ENCODE measurements at places on chromosomes 13 and 19.

DNA sequence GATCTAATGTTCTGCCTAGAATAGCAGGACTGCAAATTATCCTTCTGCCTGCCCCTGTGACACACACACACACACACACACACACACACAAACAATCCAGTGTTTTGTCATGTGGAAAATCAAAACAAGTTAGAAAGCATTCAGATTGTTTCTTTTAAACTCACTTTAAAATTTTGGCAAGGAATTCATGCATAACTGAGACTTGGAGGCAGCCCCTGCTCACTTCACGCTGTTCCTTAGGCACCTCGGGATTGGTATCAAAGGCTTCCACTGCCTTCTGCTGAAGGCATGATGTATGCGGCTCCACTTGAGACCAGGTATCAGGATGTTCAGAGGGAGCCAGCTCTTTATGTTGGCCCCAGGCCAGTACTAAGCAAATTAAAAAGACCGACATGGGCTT is 158.7 kb downstream of the OXGR1 start:
- DNase-seq, result no peak

- no peak for DNase-seq
Measured at GRCh38 chr19:3535981-3536380, 3.0 kb upstream of the TEKTIP1 start.

DNA sequence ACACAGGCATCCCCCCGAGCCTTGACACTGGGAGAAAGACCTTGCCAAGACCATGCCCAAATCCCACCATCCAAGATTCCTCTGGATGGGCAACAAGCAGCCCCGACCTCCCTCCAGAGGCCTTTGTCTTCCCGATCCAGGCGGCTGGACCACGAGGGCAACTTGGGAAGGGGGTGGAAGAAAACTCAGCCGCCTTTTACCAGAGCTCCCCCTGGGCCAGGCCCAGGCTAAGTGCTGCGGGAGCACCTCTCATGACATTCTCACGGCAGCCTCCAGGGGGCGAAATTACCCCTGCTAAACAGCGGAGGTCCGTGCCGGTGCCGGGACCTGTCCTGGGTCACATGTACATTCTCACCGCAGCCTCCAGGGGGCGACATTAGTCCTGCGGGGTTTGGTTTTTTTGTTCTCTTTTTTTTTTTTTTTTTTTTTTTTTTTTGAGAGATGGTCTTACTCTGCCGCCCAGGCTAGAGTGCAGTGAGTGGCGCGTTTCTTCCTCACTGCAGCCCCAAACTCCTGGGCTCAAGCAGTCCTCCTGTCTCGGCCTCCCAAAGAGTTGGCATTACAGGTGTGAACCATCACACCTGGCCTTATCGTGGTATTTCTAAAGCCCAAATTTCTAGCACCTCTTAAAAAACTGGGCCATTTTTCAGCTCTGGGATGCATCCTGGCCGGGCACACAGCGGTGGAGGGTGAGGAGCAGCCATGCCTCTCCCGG is 2.1 kb upstream of the RSPH6A start:
- peak; percentile 72 for DNase-seq

GRCh38 chr19:37991841-37992248 is 84.8 kb downstream of the SIPA1L3 start:
- DNase-seq, result no peak

DNA sequence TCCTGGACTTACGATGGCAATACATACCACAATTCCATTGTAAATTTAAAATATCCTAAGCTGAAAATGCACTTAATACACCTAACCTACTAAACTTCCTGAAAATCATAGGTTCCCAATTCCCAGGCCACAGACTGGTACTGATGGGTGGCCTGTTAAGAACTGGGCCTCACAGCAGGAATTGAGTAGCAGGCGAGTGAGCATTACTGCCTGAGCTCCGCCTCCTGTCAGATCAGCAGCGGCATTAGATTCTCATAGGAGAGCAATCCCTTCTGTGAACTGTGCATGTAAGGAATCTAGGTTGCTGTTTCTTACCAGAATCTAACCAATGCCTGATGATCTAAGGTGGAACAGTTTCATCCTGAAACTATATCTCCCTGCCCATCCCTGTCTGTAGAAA is 1670.2 kb upstream of the PCDH20 start:
- DNase-seq, result no peak

DNA sequence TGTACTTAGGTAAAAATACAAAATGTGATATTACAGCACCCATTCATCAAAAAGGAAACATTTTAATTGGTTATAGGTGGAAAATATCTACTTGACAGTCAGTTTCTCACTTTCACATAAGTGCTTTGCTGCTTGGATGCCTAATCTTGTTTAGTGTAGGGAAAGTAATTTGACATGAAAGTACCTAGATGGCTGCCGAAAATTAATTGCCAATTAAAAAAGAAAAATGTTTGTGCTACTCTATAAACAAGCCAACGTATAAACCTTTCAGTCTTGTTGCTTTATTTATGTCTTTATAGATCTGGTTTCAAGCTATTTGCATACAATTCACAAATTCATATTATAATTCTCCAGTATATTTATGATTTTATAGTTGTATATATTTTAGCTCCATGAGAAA is 729.9 kb downstream of the DACH1 start:
- DNase-seq, result no peak

DNA sequence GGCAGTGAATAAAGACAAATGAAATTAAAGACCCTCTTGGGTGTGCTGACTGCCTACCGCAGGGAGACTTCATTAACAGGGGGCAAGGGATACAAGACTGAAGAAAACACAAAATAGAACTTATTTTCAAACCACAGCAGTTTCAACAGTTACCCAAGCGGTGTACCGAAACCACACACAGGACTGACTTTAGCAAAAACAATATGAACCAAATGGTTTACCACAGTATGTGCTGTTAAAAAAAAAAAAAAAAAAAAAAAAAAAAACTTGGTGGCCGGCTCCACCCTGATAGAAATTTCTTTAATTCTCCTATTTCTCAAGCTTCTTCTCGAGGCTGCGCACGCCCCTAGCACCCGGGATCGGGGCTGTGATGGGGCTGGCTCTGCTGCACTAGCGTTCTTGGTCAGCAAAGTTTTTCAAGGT is 42.6 kb downstream of the KLF2 start:
- DNase-seq, result no peak

GRCh38 chr13:29196409-29197074 is 376.4 kb downstream of the MTUS2 start:
- no peak for DNase-seq

DNA sequence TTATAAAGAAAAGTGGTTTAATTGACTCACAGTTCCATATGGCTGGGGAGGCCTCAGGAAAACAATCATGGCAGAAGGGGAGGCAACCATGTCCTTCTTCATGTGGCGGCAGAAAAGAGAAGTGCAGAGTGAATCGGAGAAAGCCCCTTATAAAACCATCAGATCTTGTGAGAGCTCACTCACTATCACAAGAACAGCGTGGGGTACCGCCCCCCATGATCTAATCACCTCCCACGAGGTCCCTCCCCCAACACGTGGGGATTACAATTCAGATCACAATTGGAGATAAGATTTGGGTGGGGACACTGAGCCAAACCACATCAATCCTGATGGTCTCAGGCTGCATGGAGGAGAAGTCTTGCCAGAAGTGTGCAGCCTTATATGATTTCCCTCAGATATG is 26.0 kb downstream of the TM9SF2 start:
- DNase-seq, result no peak
